ENCODE measurements at places on chromosomes 1 and 21. TPM values are rescaled to one million over a fixed set of nuclear protein-coding genes. Genes with fewer than 3 reads are reported as not detected.

Gene LRRC3
- total RNA-seq, result 1.6 TPM

Gene HSD11B1
- total RNA-seq, result 0.47 TPM

Gene VSIG8
- total RNA-seq, result not detected

Gene NBL1
- total RNA-seq, result 3.3 TPM

Gene ZBTB8A
- 0.12 TPM for total RNA-seq

Gene HMGCS2
- total RNA-seq, result not detected

DNA sequence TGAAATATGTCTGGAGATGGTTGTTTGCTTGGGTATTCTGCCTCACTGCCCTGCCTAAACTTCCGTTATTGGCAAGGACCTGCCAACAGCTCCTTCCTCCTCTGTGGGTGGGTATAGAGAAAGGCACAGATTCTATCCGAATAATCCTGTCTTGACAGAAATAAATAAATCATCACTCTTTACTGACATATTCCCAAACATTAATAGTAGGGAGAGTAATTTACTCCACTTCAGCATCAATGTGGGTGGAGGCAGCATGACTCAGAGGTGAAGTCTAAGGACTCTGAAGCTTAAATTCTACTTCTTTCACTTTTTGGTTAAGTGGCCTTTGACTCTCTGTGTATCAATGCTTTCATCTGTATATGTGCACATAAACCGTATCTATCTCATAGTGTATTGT, 2.9 kb downstream of the CD84 start:
- H3K27ac ChIP-seq, result peak overlapping the region; percentile 75
- no peak for DNase-seq
- no peaks in the 10 kb centered on the region for H3K27me3 ChIP-seq
- H3K4me3 ChIP-seq, result peak overlapping the region; percentile 96
- H3K4me1 ChIP-seq, result peaks cover 66% of the 10 kb centered on the region

DNA sequence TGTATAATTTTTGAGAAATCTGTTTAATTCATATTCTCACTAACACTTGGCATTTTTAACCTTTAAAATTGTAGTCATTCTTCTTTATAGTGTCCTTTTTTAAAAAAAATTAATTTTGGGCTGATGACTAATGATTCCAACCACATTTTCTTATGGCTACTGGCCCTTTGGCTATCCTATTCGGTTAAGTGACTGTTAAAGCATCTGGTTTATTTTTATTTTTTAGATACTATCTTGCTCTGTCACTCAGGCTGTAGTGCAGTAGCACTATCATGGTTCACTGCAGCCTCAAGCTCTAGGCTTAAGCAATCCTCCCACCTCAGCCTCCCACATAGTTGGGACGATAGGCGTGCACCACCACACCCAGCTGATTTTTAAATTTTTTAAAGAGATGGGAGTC, 723.2 kb upstream of the CXADR start:
- no peaks in the 10 kb centered on the region for H3K27me3 ChIP-seq
- H3K36me3 ChIP-seq, result no peaks in the 10 kb centered on the region
- no peaks in the 10 kb centered on the region for H3K4me1 ChIP-seq
- no peak for DNase-seq
- H3K4me3 ChIP-seq, result no peak overlapping the region
- H3K27ac ChIP-seq, result no peak overlapping the region

DNA sequence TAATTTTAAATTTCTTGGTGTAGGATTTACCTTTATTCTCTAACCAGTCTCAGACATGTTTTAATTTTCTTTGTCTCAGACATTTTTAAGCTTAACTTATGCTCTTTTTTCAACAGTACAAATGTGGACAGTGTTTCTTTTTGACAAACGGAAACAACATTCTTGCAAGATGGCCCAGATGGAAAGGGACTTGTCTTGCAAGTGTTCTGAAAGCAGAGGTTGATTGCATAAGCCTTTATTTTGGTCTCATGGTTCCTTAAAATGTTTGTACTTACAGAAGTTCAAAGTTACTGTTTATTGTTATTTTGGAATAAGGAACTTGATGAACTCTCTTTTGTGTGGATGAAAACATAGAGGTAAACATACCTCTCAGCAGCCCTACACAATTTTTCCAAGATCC, 22.9 kb downstream of the SMAP2 start:
- H3K4me1 ChIP-seq, result peaks cover 100% of the 10 kb centered on the region
- H3K4me3 ChIP-seq, result peak overlapping the region; percentile 84
- H3K27me3 ChIP-seq, result no peaks in the 10 kb centered on the region
- peak overlapping the region; percentile 99 for H3K27ac ChIP-seq
- peaks cover 8% of the 10 kb centered on the region for H3K36me3 ChIP-seq

- H3K36me3 ChIP-seq, result no peaks in the 10 kb centered on the region
- no peaks in the 10 kb centered on the region for H3K27me3 ChIP-seq
- no peak for DNase-seq
- no peaks in the 10 kb centered on the region for H3K4me1 ChIP-seq
- no peak overlapping the region for H3K4me3 ChIP-seq
Measured at GRCh38 chr1:94105957-94106529, 14.9 kb downstream of the ABCA4 start.

GRCh38 chr1:107138166-107138565, 2.7 kb upstream of the NTNG1 start:
- H3K4me1 ChIP-seq, result peaks cover 20% of the 10 kb centered on the region
- H3K36me3 ChIP-seq, result no peaks in the 10 kb centered on the region
- no peak for DNase-seq
- H3K4me3 ChIP-seq, result no peak overlapping the region

- no peaks in the 10 kb centered on the region for H3K4me1 ChIP-seq
- no peak for DNase-seq
- H3K36me3 ChIP-seq, result no peaks in the 10 kb centered on the region
- no peak overlapping the region for H3K27ac ChIP-seq
- no peak overlapping the region for H3K4me3 ChIP-seq
Measured at GRCh38 chr1:186878356-186878755, 49.6 kb downstream of the PLA2G4A start.

DNA sequence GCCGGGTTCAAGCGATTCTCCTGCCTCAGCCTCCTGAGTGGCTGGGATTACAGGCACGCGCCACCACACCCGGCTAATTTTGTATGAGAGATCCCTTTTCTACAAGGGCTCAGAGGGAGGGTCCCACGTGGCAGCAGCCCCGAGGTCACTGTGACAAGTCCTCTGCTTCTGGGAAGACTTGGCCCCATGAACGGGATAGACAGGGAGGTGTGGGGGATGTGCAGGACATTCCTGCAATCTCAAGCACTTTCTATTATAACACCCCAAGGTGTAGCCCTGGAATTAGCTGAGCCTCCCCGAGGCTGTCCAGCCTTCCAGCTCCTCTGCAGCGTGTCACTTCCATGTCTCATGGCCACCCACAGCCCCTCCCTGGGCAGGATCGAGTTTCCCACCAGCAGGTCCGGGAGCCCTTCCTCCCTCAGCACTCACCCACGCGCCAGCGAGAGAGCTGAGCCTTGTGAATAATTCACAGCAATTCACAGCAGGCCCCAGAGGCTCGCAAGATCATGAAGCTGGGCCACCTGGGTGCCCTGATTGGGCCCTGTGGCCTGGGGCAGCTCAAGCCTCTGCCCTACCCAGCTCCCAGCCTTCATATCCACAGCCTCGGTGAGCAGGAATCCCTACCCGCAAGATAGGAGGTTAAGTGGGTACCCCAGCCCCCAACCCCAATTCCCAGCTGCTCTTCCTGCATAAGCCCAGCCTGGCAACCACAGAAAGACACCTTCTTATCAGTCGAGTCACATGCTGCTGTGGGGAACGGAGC, 22.8 kb upstream of the RNU1-4 start:
- no peak for DNase-seq
- H3K4me3 ChIP-seq, result no peak overlapping the region
- H3K36me3 ChIP-seq, result no peaks in the 10 kb centered on the region
- no peaks in the 10 kb centered on the region for H3K4me1 ChIP-seq

DNA sequence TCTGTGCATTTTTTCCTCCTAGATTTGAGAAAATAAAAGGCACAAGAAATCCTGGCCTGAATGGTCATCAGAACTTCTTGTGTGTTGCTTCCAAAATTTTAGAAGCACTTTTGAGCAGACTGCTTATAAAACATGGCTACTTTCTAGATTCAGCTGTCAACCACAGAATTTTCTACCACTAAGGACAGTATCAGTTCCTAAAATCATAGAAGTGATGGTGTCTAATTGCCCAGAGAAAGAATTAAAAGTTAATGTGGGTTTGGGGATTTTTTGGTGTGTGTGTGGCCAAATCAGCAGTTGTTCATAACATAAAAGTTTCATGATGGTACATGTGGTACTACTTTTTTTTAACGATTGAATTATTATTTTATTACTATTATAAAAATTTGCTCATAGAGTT, 171.4 kb upstream of the SNX7 start:
- no peak for DNase-seq
- no peak overlapping the region for H3K27ac ChIP-seq
- no peaks in the 10 kb centered on the region for H3K36me3 ChIP-seq
- no peaks in the 10 kb centered on the region for H3K27me3 ChIP-seq

GRCh38 chr1:182279724-182280503, 111.7 kb downstream of the GLUL start:
- H3K4me3 ChIP-seq, result no peak overlapping the region
- no peaks in the 10 kb centered on the region for H3K27me3 ChIP-seq
- H3K27ac ChIP-seq, result no peak overlapping the region
- no peaks in the 10 kb centered on the region for H3K36me3 ChIP-seq
- DNase-seq, result no peak
- H3K4me1 ChIP-seq, result no peaks in the 10 kb centered on the region

DNA sequence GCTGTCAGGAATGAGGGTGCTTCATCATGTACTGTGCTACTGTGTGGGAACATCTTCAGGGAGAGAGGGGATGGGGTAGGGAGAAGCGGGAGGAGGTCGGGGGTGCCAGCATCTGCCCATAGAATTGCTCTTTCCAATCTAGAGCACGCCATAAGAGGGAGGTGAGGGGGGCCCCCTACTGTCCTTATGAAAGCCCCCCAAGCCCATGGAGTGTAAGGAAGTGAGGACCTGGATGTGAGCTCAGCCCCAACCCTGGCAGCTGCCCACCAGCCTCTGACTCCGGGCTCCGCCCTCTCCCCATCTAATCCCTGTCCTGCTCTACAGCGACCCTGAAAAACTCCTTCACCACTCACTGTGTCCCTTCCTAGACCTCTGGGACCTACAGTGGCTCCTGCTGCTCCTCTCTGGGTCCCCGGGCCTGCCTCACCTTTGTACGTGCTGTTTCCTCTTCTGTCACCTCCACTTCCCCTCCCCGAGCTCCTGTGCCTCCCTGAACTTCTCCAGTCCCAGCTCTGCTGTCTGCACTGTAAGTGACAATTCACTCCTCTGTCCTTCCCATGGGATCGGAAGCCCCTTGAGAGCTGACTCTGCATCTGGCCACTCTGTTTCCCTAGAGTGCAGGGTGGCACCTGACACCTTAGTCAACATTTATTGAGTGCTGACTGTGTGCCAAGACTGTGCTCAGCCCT, 269.4 kb downstream of the PTPRU start:
- no peak for DNase-seq
- no peaks in the 10 kb centered on the region for H3K4me1 ChIP-seq
- no peaks in the 10 kb centered on the region for H3K36me3 ChIP-seq
- peaks cover 1% of the 10 kb centered on the region for H3K27me3 ChIP-seq
- H3K27ac ChIP-seq, result no peak overlapping the region
- no peak overlapping the region for H3K4me3 ChIP-seq

DNA sequence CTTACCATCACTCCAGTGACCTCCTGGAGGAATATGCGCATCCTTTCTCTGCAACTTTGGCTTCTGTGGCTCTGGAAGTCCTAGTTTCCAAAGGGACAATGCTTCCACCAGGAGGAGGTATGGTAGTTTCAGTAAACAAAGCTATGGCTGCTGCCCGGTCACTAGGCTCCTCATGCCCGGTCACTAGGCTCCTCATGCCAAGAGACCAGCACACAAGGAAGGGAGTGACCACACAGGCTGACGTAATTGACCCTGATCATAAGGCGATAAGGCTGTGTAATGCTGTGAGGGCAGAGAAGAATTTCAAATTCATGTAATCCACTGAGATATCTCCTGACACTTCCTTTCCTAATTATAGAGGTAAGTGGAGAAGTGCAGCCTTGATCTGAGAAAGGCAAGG, 102.9 kb downstream of the DTL start:
- H3K4me1 ChIP-seq, result no peaks in the 10 kb centered on the region
- no peak overlapping the region for H3K27ac ChIP-seq
- H3K27me3 ChIP-seq, result no peaks in the 10 kb centered on the region
- H3K4me3 ChIP-seq, result no peak overlapping the region
- DNase-seq, result no peak

GRCh38 chr21:32653326-32653901, 41.2 kb upstream of the CFAP298 start:
- no peaks in the 10 kb centered on the region for H3K4me1 ChIP-seq
- no peak overlapping the region for H3K27ac ChIP-seq
- peak; percentile 64 for DNase-seq
- H3K36me3 ChIP-seq, result peaks cover 46% of the 10 kb centered on the region
- no peaks in the 10 kb centered on the region for H3K27me3 ChIP-seq

- no peak overlapping the region for H3K27ac ChIP-seq
- H3K27me3 ChIP-seq, result peaks cover 1% of the 10 kb centered on the region
- DNase-seq, result no peak
- no peaks in the 10 kb centered on the region for H3K36me3 ChIP-seq
Measured at GRCh38 chr1:24266998-24267397, 52.2 kb upstream of the GRHL3 start.

- no peak overlapping the region for H3K27ac ChIP-seq
- DNase-seq, result no peak
- no peaks in the 10 kb centered on the region for H3K36me3 ChIP-seq
- H3K27me3 ChIP-seq, result no peaks in the 10 kb centered on the region
Measured at GRCh38 chr1:3577300-3577699, 34.0 kb downstream of the MEGF6 start.

GRCh38 chr1:29607236-29607635, 370.9 kb downstream of the PTPRU start:
- DNase-seq, result no peak
- no peak overlapping the region for H3K27ac ChIP-seq
- H3K27me3 ChIP-seq, result no peaks in the 10 kb centered on the region
- H3K4me1 ChIP-seq, result no peaks in the 10 kb centered on the region

- no peaks in the 10 kb centered on the region for H3K36me3 ChIP-seq
- no peaks in the 10 kb centered on the region for H3K4me1 ChIP-seq
- DNase-seq, result no peak
Measured at GRCh38 chr1:207659545-207660153, 14.7 kb downstream of the CR1L start.

GRCh38 chr1:22321917-22322316, 129.7 kb upstream of the ZBTB40 start:
- H3K27ac ChIP-seq, result no peak overlapping the region
- DNase-seq, result no peak
- H3K4me1 ChIP-seq, result no peaks in the 10 kb centered on the region

DNA sequence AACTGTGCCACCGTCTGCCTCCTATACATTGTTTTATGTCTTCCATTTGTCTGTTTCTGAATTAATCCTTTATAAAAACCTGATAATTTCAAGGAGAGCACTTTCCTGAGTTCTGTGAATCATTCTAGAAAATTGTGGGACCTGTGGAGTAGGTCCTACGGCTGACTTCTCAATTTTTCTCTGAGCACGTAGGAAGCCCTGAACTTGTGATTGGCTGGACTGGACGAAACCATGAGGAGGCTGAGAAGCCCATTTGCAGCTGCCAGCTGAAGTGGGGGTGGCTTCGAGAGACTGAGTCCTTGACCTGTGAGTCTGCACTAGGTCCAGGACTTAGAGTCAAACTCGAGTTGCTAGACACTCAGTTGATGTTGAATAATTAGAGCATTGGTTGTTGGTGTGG, 277.1 kb upstream of the NCAM2 start:
- H3K4me3 ChIP-seq, result no peak overlapping the region
- H3K27me3 ChIP-seq, result no peaks in the 10 kb centered on the region

Data from CD4-positive, CD25-positive, alpha-beta regulatory T cell (primary cell).